Omental fat pad (tissue), 4 donors: ENCODE measurements at places on chromosomes 7 and 10.

GRCh38 chr10:113329121-113329596, 223.7 kb upstream of the HABP2 start:
- no peak for DNase-seq

GRCh38 chr10:114754445-114755320, 66.9 kb upstream of the FHIP2A start:
- DNase-seq: no peak

DNA sequence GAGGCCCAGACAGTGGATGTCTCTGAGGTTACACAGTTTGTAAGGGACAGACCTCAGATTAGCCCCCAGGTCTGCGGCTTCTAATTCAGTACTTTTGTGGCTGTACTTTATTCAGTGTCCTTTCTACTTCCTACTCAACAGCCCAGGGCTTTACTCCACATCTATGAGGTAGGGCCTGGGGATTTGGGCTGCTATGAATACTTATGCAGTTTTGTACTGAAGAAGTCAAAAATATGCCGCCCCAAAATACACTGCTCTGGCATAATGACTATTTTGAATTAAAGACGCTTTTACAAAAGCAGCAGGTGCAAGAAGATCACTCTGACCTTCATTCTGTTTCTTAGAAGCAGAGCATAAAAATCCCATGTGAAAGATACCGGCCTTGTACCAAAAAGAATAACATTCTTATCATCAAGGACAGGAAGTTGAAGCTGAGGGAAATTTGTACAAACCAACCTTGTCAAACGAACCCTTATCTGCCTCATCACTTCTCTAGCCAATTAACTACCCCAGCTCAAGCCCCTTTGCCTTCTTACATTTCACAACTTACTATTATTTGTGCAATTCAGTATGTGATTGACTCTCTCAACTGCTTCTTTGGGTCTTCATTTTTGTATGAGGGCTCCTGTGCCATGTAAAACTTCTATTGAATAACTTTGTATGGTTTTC, 26.1 kb upstream of the TRUB1 start:
- DNase-seq: no peak

DNA sequence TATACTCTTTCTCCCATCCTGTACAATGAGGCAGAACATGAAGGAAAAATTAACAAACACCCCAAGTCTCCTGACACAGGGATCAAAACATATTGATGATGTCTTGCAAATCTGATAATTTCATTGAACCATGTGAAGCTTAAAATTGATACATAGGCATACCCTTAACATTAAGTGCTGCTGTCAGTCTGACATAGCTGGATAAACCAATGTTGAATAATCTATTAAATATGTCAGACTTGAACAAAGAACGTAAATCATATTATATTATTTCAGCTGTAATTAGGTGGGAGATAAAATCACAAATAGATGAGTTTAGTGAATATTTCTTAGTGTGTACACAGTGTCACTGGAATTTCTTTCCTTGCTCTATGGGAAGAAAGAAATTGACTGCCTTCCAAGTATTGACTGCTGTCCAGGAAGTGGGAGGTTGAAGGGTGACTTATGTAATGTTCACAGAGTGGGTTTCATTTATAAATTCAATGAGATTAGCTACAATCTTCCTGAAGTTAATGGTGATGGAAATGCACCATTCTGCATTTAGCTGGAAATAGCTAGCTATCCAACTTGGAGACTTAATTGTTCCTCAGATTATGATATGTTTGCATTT, 170.8 kb downstream of the AUTS2 start:
- no peak for DNase-seq

DNA sequence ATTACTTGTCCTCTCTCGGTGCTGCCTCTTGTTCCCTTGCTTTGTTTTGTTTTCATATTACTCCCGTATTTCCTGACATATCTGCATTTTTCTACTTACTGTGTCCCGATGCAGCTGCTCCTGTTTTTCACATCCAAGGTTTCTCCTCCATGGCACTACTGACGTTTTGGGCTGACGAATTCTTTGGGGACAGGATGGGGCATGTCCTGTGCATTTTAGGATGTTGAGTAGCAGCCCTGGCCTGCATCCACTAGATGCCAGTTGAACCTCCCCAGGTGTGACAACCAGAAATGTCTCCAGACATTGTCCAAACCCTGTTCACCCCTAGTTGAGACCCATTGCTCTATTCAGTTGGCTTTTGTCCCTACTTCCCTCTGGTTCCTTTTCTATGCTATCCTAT, 12.4 kb downstream of the ZNF789 start:
- no peak for DNase-seq

GRCh38 chr7:53476566-53476965, 441.1 kb downstream of the POM121L12 start:
- DNase-seq: no peak

DNA sequence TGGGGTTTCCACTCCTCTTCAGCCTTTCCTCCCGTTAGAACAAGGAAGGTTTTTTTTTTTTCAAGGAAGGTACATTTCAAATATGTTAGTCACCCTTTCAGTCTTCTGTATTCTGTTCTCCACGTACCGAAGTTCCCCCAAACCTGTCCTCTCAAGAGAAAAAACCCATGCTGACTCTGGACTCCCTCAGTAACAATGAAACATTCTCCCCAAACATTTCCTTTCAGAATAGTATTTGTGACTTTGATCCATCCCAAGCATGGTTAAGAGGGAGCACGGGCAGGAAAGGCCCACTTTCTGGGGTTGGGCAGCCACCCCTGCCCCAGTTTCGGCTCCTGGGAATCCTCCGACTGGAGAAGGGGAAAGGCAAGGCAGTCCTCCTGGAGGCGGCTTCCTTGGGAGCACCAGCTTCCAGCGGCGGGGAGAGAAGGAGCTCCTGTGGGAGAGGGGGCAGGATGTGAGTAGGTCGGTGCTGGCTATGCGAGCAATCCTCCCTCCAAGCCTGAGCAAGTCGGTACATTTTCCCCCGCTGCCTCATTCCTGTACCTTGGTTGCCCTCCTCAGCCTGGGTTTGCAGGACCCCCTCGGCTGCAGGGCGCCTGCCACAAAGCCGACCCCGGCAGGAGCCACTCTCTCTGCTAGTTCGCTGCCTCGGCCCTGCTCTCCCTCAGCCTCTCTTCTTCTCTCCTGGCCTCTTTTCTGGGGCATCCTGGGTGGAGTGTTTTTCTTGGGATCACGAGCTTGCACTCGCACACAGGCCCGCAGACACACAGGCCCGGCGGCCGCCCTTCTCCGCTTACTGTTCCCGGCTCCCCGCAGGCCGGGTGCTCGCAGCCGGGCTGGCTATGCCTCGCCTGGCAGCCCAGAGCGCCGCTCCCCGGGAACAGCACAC, 2.1 kb upstream of the HOXA1 start:
- no peak for DNase-seq

DNA sequence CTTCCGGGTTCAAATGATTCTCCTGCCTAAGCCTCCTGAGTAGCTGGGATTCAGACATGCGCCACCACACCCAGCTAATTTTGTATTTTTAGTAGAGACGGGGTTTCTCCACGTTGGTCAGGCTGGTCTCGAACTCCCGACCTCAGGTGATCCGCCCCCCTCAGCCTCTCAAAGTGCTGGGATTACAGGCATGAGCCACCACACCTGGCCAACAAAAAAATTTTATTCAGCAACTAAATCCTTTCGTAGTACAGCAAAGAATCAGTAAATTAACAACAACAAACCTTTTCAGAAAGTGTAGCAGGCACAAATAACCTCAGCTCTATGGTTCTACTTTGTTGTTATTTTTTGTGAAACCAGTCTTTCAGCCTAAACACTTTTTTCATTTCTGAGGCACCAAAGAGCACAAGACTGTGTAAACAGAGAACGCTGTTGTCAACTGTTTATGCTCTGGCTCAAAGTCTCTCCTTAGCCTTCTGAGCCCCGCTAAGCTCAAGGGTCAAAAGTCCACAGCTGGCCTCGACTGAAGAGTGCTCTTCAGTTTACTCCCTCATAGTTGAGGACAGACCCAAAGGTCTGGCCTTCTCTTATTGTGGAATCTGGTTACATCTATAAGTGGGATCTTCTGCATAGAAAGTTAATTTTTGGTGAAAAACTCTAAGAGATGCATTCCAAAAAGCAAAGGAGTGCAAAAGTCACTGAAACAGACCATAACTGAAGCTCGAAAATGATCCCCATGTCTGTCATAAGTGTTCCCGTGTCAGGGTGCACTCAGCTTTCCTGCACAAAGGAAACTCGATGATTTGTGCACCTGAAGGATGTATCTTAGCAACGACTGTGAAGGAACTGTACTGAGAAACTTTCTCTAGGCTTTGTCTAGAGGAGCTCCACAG, 24.6 kb upstream of the DDX50 start:
- no peak for DNase-seq

GRCh38 chr7:96300502-96300901, 21.4 kb downstream of the SLC25A13 start:
- no peak for DNase-seq

GRCh38 chr7:106064316-106064715, 47.8 kb downstream of the SYPL1 start:
- DNase-seq: no peak

- DNase-seq: no peak
These were observed 6.4 kb downstream of the WDFY4 start for GRCh38 chr10:48690791-48691660.

- no peak for DNase-seq
These were observed 29.9 kb downstream of the HEPACAM2 start for GRCh38 chr7:93196336-93196735.

GRCh38 chr10:96764425-96765060, 44.2 kb upstream of the PIK3AP1 start:
- no peak for DNase-seq

DNA sequence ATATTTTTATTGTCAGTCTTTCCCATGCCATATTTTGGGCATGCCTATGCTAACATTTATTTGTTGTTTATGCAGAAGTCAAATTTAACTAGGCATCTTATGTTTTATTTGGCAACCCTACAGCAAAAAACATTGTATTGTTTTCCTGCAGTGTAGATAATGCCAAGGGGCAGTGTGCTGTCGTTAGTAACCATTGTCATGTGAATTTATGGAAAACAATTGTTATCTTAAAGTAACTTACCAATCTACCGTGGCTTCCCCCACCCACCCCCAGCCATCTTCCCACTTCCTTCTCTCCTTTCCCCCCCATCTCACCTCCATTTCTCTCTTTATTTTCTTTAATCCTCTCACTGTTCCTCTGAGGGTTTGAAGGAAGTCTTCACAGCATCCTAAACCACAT, 370.5 kb downstream of the ACTR3B start:
- DNase-seq: no peak
